ENCODE measurements at places on chromosomes 11 and 22. TPM values are rescaled to one million over a fixed set of nuclear protein-coding genes. Genes with fewer than 3 reads are reported as not detected.

Gene LGR4
- total RNA-seq: 8.1 TPM

Gene LDHAL6A
- not detected for total RNA-seq

Gene PRR33
- total RNA-seq: not detected

Gene SAA1
- not detected for total RNA-seq

Gene MS4A6E
- not detected for total RNA-seq

Gene BIK
- 0.18 TPM for total RNA-seq

Gene ALDH3B2
- not detected for total RNA-seq

Gene NCF4
- not detected for total RNA-seq

Gene SMIM35
- not detected for total RNA-seq

Gene NXPE1
- not detected for total RNA-seq

Gene MN1
- total RNA-seq: 0.28 TPM

- no peak for DNase-seq
- peaks cover 3% of the 10 kb centered on the region for H3K27me3 ChIP-seq
- no peak overlapping the region for H3K27ac ChIP-seq
- H3K4me3 ChIP-seq: no peak overlapping the region
- H3K36me3 ChIP-seq: no peaks in the 10 kb centered on the region
Measured at GRCh38 chr11:110327508-110327907, 31.1 kb upstream of the RDX start.

GRCh38 chr22:30978304-30978962, 9.4 kb downstream of the TUG1 start:
- DNase-seq: no peak
- H3K4me1 ChIP-seq: no peaks in the 10 kb centered on the region
- H3K36me3 ChIP-seq: peaks cover 12% of the 10 kb centered on the region
- H3K27ac ChIP-seq: no peak overlapping the region
- no peaks in the 10 kb centered on the region for H3K27me3 ChIP-seq

DNA sequence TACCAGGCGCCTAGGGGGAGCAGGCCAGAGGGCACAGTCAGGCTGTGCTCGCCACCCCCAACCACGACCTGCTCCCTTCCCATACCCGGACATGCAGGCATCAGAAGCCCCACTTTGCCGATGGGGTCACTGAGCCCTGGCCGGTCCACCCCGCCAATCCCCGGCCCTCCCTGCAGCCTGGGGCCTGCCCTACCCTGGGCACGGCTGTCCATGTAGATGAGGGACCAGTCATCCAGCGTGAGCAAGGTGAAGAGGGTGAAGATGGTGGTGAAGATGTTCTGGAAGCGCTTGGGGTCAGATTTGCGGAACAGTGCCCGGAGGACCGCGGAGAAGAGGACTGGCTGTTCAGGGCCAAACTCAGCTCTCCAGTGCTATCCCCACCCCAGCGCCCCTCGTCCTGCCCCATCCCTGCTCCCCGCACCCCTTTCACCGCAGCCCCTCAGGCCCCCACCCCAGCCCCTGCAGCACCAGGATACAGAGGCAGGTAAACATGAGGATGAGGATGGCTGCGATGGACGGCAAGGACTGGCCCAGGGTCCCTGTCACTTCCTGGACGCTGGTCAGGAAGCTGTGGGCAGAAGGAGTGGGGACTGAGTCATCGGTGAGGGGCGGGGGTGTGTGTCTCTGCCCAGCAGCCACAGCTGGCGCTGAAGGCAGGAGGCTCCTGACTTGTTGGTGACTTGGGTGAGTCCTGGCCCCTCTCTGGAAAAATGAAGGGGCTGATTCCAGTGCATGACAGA, 5.5 kb downstream of the CATSPER1 start:
- H3K36me3 ChIP-seq: no peaks in the 10 kb centered on the region
- H3K4me1 ChIP-seq: peaks cover 10% of the 10 kb centered on the region
- no peak overlapping the region for H3K4me3 ChIP-seq
- peak overlapping the region; percentile 10 for H3K27ac ChIP-seq

- H3K4me1 ChIP-seq: no peaks in the 10 kb centered on the region
- no peaks in the 10 kb centered on the region for H3K27me3 ChIP-seq
- no peak overlapping the region for H3K27ac ChIP-seq
- no peaks in the 10 kb centered on the region for H3K36me3 ChIP-seq
- DNase-seq: no peak
Measured at GRCh38 chr11:97687111-97687510, 1297.3 kb downstream of the JRKL start.

GRCh38 chr22:22788460-22789037, 99.1 kb upstream of the IGLL5 start:
- no peak overlapping the region for H3K4me3 ChIP-seq
- H3K27ac ChIP-seq: no peak overlapping the region
- H3K4me1 ChIP-seq: no peaks in the 10 kb centered on the region
- DNase-seq: no peak
- H3K27me3 ChIP-seq: 0 out of 2 replicates have a peak, but pooled peaks cover 2% of the 10 kb centered on the region
- H3K36me3 ChIP-seq: no peaks in the 10 kb centered on the region

- no peaks in the 10 kb centered on the region for H3K36me3 ChIP-seq
- no peak for DNase-seq
- H3K4me3 ChIP-seq: no peak overlapping the region
Measured at GRCh38 chr11:15091625-15092024, 18.2 kb downstream of the CALCB start.

DNA sequence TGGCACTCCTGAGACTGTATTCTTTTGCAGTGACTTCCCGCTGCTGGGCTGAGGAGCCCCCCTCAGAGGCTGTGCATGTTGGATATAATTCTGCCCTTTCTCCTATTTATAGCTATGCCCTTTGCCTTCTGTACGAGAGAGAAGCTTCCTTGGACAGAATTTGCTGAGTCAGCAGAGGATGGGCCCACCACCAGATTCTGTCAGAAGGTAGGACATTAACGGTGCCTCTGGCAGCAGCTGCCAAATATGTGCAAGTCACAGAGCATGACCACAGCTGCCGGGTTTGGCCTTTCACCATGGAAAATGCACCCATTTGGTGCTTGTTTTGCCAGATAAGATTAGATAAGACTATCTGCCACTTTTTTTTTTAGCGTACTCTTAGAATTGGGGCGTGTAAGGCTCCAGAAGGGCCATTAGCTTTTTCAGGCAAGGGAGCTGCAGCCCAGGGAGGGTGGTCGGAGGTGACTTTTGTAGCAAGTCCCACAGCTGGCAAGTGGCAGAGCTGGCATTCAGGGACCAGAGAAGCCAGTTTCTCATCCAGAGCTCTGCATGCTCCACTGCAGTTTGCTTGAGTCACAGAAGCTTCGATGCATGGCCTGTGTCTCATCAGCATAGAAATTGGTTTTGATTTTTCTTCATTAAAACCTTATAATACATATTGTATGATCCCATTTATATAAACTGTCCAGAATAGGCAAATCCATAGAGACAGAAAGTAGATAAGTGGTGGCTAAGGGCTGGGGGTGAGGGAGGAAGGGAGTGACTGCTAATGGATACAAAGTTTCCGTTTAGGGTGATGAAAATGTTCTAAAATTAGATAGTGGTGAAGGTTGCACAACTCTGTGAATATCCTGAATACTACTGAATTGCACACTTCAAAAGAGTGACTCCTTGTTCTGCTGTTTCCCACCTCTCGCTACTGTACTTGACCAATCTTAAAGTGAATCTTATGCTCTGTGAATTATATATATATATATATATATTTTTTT, 15.8 kb downstream of the UPB1 start:
- H3K4me1 ChIP-seq: peaks cover 18% of the 10 kb centered on the region
- DNase-seq: peak; percentile 68
- no peaks in the 10 kb centered on the region for H3K36me3 ChIP-seq
- peaks cover 6% of the 10 kb centered on the region for H3K27me3 ChIP-seq

DNA sequence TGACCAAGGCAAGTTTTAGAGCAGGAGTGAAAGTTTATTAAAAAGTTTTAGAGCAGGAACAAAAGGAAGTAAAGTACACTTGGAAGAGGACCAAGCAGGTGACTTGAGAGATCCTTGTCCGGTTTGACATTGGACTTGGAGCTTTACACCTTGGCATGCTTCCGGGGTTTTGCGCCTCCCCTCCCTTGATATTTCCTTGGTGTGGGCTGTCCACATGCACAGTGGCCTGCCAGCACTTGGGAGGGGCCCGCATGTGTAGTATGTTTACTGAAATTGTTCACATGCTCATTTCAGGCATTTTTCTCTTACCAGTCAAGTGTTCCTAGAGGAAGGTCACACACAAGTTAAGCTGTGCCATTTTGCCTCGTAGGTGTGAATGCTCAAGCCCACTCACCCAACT, 19.0 kb upstream of the THRSP start:
- H3K27ac ChIP-seq: no peak overlapping the region
- H3K27me3 ChIP-seq: no peaks in the 10 kb centered on the region
- no peak for DNase-seq
- H3K4me1 ChIP-seq: peaks cover 20% of the 10 kb centered on the region
- no peak overlapping the region for H3K4me3 ChIP-seq

GRCh38 chr22:40703174-40703573, 23.9 kb downstream of the MCHR1 start:
- no peak for DNase-seq
- no peaks in the 10 kb centered on the region for H3K36me3 ChIP-seq
- H3K27ac ChIP-seq: no peak overlapping the region

GRCh38 chr11:70159627-70160570, 43.2 kb upstream of the FADD start:
- peaks cover 2% of the 10 kb centered on the region for H3K4me1 ChIP-seq
- H3K36me3 ChIP-seq: peaks cover 3% of the 10 kb centered on the region
- peak; percentile 47 for DNase-seq
- H3K27ac ChIP-seq: no peak overlapping the region
- no peaks in the 10 kb centered on the region for H3K27me3 ChIP-seq

DNA sequence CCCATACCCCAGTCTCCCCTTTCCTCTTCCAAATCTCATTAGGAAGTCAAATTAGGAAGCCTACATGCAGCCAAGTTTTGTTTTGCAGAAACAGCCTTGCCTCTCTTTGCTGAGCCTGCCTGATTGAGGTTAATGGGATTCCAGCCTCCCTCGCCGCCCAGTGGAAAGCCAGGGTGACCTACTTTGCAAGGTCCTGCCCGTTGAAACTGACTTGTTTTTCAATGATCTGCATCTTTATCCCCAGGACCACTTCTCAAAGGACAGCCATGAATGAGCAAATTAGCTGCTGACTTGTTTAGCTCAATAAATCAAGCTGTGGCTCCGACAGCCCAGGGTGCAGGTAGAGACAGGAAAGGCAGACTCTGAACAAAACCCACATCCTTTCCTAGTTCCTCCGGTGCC, 110.4 kb downstream of the RRAS2 start:
- no peaks in the 10 kb centered on the region for H3K4me1 ChIP-seq
- H3K27ac ChIP-seq: no peak overlapping the region
- no peaks in the 10 kb centered on the region for H3K36me3 ChIP-seq
- no peak overlapping the region for H3K4me3 ChIP-seq
- no peak for DNase-seq

DNA sequence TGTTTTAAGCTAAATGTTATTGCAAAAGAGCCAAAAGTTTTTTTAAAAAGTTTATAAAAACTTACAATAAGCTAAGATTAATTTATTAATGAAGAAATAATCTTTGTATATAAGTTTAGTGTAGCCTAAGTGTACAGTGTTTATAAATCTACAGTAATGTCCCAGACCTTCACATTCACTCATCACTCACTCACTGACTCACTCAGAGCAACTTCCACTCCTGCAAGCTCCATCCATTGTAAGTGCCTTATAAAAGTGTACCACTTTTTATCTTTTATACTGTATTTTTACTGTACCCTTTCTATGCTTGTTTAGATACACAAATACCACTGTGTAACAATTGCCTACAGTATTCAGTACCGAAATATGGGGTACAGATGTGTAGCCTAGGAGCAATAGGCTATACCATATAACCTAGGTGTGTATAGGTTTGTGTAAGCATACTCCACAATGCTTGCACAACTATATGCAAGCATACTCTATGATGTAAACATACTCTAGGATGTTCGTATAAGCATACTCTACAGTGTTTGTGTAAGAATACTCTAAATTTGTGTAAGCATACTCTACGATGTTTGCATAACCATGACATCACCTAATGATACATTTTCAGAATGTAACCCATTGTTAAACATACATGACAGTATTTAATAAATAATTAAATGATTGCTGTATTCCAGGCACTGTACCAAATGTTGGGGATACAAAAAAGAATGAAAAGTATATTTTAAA, 953.0 kb downstream of the KCNA4 start:
- peak; percentile 82 for DNase-seq
- H3K27me3 ChIP-seq: no peaks in the 10 kb centered on the region

- H3K4me3 ChIP-seq: no peak overlapping the region
- H3K27me3 ChIP-seq: peaks cover 86% of the 10 kb centered on the region
- DNase-seq: no peak
- H3K27ac ChIP-seq: no peak overlapping the region
- H3K4me1 ChIP-seq: no peaks in the 10 kb centered on the region
Measured at GRCh38 chr11:65789230-65790103, 2.6 kb downstream of the OVOL1 start.

GRCh38 chr11:116513278-116513823, 259.4 kb downstream of the BUD13 start:
- no peak overlapping the region for H3K27ac ChIP-seq
- no peaks in the 10 kb centered on the region for H3K4me1 ChIP-seq
- no peak for DNase-seq
- no peaks in the 10 kb centered on the region for H3K27me3 ChIP-seq
- no peaks in the 10 kb centered on the region for H3K36me3 ChIP-seq
- no peak overlapping the region for H3K4me3 ChIP-seq

GRCh38 chr11:116513894-116514293, 258.9 kb downstream of the BUD13 start:
- H3K4me1 ChIP-seq: no peaks in the 10 kb centered on the region
- no peak overlapping the region for H3K27ac ChIP-seq
- H3K36me3 ChIP-seq: no peaks in the 10 kb centered on the region
- peak; percentile 28 for DNase-seq

DNA sequence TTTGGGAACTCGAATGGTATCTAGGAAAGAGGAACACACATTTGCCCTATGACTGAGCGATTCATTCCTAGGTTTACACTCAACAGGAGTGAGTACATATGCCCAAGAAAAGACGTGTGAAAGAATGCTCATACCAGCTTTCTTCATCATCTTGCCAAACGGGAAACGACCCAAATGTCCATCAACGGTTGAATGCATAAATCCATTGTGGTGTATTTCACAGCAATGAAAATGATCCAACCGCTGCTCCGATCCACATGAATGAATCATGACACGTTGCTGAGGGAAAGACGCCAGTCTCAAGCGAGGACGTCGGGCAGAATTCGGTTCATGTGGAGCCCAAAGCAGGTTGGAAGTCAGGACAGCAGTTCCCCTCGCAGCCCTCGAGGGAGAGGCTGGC, 71.5 kb downstream of the CYTH4 start:
- H3K4me3 ChIP-seq: no peak overlapping the region
- DNase-seq: no peak
- no peaks in the 10 kb centered on the region for H3K36me3 ChIP-seq
- no peak overlapping the region for H3K27ac ChIP-seq
- peaks cover 13% of the 10 kb centered on the region for H3K27me3 ChIP-seq

- no peak for DNase-seq
- no peaks in the 10 kb centered on the region for H3K36me3 ChIP-seq
- no peak overlapping the region for H3K27ac ChIP-seq
- H3K4me1 ChIP-seq: no peaks in the 10 kb centered on the region
- no peak overlapping the region for H3K4me3 ChIP-seq
Measured at GRCh38 chr11:83302151-83302550, 16.0 kb upstream of the CCDC90B start.

GRCh38 chr11:31246451-31247165, 122.9 kb downstream of the DCDC1 start:
- no peaks in the 10 kb centered on the region for H3K4me1 ChIP-seq
- H3K27me3 ChIP-seq: no peaks in the 10 kb centered on the region
- no peak overlapping the region for H3K27ac ChIP-seq
- DNase-seq: peak; percentile 19
